ENCODE measurements at places on chromosomes 16 and 17. TPM values are rescaled to one million over a fixed set of nuclear protein-coding genes. Genes with fewer than 3 reads are reported as not detected.

GRCh38 chr17:77838748-77839697 lies 119.5 kb upstream of the TNRC6C start:
- peak; percentile 41 for DNase-seq

The MILR1 gene
- not detected for total RNA-seq

The NXPH3 gene
- 2.7 TPM for total RNA-seq

The TBX6 gene
- total RNA-seq, result 7.2 TPM

DNA sequence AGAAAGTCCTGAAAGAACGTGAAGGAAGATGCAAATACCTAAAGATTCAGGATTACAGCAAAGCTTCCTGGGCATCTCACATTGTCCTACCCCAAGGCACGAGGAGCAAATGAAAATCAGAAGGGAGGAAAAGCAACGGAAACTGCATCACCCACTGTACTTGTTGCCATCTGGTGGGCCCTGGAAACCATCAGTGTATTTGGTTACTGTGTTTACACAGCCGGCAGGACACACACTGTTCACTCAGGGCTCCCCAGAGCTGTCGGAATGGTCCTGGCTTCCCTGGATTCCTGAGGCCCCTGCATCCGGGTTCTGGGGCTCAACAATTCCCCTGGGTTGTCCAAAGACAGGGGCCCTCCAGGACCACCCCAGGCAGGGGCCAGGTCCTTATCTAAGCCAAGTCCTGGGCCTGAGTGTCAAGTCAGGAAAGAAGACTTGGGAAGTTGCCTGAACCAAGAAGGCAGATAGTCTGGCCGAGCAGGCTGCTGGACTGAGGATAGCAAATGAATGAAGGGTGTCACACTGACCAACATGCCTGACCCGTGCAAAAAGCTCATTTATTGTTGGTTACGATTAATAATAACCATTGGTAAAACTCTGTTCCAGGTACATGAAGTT lies 52.8 kb downstream of the SOX9 start:
- no peak for DNase-seq

- peak; percentile 20 for DNase-seq
Observed at GRCh38 chr16:72836181-72836580, 211.7 kb downstream of the ZFHX3 start.

DNA sequence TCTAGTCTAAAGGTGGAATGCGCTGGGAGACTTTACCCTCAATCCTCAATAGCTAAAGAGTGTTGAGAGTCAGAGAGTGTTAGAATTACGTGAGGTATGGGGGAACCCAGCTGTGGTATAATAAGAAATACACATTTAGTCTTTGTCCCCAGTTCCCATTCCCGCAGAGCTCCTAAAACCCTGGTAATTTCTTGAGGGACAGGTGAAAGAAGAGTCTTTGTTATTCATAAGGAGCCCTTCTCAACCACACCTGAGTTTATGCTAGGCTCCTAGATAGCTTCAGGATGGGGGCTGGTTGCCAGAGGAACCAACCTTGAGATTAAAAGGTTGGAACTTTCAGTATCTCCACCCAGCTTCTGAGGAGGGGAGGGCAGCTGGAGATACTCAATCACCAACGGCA lies 5.8 kb downstream of the ZNF18 start:
- DNase-seq, result peak; percentile 91

DNA sequence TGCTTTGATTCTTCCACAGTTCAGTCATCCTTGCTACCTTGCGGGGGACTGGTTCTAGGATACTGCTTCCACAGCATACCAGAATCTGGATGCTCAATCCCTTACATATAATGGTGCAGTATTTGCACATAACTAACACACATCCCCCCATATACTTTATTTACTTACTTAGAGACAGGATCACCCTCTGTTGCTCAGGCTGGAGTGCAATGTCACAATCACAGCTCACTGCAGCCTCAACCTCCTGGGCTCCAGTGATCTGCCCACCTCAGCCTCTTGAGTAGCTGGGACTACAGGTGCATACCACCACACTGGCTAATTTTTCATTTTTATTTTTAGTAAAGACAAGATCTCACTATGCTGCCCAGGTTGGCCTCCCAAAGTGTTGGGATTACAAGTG lies 112.2 kb downstream of the GOSR1 start:
- no peak for DNase-seq

The HBQ1 gene
- 1.0 TPM for total RNA-seq

The DNAJA2 gene
- 70.0 TPM for total RNA-seq

DNA sequence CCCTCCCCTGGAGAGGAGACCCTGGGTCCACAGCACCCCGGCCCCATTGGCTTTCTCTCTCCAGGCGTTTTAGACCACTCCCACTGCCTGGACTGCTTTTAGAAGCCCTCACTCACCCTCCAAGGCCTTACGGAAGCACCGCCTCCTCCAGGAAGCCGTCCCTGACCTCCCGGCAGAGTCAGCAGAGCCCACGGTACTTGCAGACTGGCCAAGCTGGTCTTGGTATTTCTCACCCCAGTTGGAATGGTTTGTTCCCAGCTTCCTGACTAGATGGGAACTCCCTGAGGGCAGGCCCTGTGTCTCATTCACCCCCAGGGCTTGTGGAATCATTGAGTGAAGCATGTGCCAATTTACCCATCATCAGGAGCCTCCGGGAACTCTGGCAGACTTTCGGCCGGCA lies 9.2 kb downstream of the SCGB1C2 start:
- no peak for DNase-seq

The TBX2 gene
- not detected for total RNA-seq

DNA sequence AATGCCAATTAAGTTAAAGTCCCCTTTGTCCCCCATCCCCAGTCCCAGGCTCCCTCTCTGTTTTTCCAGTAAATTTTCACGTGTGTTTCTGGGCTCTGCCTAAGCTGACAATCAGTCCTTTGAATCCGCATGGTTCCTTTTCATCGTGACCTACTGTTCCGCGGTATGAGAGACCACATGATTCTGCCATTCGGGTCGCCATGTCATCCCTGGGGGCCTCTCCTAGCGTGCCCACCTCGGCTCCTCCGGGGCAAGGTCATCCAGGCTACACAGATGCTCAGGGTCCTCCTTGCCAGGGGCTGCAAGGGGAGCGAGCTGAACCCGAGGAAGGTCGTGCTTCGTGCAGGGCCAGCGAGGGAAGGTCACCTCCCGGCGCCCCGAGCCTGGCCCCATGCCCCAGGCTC lies 157.6 kb downstream of the RAB11FIP4 start:
- no peak for DNase-seq

GRCh38 chr17:5364156-5364555 lies 55.3 kb downstream of the NUP88 start:
- no peak for DNase-seq

- DNase-seq, result no peak
Observed at GRCh38 chr16:78773291-78773702, 673.8 kb downstream of the WWOX start.

- DNase-seq, result no peak
Observed at GRCh38 chr16:1908184-1908583, 10.0 kb downstream of the HS3ST6 start.

The CCT6B gene
- total RNA-seq, result 2.0 TPM

- no peak for DNase-seq
Observed at GRCh38 chr16:19717314-19717713, 713 bp downstream of the KNOP1 start.

DNA sequence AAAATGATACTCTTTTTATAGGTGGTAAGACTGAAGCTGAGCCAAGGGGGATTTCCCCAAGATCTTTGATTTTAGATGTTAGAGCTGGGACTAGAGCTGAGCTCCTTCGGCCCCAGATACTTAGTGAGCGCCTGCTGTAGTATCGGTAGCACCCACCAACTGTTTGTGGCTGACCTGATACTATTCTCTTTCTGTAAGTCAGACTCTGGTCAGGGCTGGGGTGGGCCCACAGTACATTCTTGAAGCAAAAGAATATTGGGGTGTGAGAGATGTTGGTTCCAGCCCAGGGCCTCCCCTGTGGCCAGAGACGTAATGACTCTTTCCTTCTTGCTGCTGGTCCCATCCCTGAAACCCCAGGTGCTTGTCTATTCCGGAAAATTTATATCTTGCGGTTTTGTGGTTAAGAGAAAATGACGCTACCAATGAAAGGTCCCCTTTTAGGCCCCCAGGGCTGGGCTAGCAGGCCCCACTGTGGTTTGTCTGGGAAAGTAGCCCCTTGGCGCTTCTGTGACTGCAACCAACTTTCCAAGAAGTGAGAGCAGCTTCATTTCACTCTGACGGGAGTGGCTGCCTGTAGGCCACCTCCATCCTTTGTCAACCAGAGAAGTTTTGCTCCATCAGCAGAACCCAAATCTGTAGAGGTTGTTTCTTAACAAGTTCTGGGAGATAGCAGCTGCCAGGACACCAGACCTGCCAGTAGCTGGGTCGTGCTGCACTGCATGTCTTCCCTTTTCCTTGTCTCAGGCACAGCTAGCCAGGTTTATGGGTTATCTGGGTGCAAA lies 86.4 kb upstream of the LGALS9 start:
- peak; percentile 51 for DNase-seq

The CDT1 gene
- 50.0 TPM for total RNA-seq

GRCh38 chr16:1330260-1330914 lies 3.1 kb upstream of the BAIAP3 start:
- peak; percentile 88 for DNase-seq

- no peak for DNase-seq
Observed at GRCh38 chr17:79023180-79023705, 726 bp upstream of the C1QTNF1 start.

The EIF1 gene
- total RNA-seq, result 526 TPM

- DNase-seq, result peak; percentile 72
Observed at GRCh38 chr17:19363460-19364035, 1.0 kb upstream of the B9D1 start.

DNA sequence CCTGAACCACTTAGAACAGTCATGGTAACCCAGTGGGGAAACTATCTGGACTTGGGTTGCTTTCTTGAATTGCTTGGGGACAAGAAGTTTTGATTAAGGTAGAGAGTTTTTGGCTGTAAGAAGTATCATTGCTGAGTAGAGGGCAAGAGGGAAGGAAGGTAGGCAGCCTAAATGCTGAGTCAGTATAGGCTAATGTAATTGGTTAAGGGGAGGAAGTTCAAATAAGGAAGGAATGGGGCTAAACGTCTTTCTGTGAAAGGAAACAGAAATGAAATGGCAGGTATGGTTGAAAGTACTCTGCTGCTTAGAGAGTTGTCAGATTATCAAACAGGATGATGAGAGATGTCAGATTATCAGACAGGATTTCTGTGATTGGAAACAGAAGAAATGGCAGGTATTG lies 20.3 kb downstream of the KPNB1 start:
- no peak for DNase-seq

DNA sequence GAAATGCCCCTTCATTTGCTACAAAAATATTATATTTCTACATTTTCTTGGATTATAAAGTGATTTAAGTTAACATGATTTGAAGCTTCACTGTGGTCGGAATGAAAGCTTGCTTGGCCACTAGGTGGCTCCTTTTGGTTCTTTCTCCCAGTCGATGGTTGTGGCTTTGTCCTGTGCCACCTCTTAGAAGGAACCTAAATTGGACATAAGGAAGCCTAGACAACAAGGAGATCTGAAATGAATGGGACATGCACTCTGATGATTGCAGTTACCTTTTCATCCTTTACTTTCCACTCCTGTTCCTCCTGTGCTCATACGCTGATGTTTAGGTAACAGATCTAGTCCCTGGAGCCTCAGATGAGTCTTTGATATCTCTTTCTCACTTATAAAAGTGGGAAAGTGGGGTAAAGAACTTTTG lies 39.2 kb downstream of the FTO start:
- DNase-seq, result peak; percentile 68

GRCh38 chr17:31100840-31101459 lies 6.2 kb downstream of the NF1 start:
- DNase-seq, result no peak

- DNase-seq, result no peak
Observed at GRCh38 chr16:89562939-89563338, 2.5 kb downstream of the RPL13 start.

The SOST gene
- 0.31 TPM for total RNA-seq

GRCh38 chr16:67936880-67937605 lies 393 bp upstream of the PSMB10 start:
- no peak for DNase-seq

The CPHXL2 gene
- total RNA-seq, result not detected

- peak; percentile 81 for DNase-seq
Observed at GRCh38 chr17:61122326-61122913, 277.2 kb upstream of the TBX2 start.

The ST6GALNAC2 gene
- total RNA-seq, result 26.9 TPM

The SKAP1 gene
- not detected for total RNA-seq

The OR4D1 gene
- total RNA-seq, result 0.08 TPM
